ENCODE measurements at places on chromosomes 2 and 18.

GRCh38 chr2:226578879-226579278 is 220.7 kb downstream of the IRS1 start:
- no peak for DNase-seq

DNA sequence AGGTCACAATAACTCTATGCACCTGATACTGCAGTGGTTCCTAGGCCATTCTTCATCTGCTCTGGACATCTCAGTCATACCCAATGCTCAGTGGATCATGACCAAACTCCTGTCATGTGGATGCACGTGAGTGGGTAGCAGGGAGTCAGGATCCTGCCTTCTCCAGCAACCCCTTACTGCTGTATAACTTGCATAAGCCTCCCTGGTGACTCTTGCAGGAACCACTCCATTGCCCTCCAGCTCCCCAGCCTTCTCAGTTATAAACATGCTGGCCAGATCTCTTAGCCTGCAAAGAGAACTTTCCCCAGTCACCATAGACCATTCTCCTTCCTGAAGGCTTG is 98.6 kb upstream of the ZNF397 start:
- no peak for DNase-seq

GRCh38 chr2:3202926-3203325 is 174.7 kb downstream of the EIPR1 start:
- DNase-seq: no peak

- no peak for DNase-seq
Measured at GRCh38 chr18:56508370-56509036, 129.9 kb downstream of the TXNL1 start.

GRCh38 chr2:237482485-237482884 is 4.6 kb upstream of the MLPH start:
- DNase-seq: no peak

DNA sequence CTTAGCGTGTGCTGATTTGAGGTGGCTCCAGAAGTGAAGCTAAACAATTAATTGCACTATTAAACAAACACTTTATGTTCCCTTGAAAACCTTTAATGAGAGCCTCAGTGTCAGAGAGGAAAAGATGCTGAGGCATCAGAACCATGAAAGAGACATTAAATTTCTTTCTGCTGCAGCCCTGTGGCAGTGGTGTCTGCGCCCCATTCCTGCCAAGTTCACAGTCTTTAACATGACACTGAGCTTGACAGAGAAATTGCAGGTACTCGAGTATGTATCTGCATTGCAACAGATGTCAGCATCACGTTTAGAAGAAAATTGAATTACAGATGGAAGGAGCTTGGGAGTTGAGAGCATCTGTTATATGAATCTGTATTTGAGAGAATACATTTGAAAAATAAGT is 111.3 kb upstream of the CREB1 start:
- no peak for DNase-seq

DNA sequence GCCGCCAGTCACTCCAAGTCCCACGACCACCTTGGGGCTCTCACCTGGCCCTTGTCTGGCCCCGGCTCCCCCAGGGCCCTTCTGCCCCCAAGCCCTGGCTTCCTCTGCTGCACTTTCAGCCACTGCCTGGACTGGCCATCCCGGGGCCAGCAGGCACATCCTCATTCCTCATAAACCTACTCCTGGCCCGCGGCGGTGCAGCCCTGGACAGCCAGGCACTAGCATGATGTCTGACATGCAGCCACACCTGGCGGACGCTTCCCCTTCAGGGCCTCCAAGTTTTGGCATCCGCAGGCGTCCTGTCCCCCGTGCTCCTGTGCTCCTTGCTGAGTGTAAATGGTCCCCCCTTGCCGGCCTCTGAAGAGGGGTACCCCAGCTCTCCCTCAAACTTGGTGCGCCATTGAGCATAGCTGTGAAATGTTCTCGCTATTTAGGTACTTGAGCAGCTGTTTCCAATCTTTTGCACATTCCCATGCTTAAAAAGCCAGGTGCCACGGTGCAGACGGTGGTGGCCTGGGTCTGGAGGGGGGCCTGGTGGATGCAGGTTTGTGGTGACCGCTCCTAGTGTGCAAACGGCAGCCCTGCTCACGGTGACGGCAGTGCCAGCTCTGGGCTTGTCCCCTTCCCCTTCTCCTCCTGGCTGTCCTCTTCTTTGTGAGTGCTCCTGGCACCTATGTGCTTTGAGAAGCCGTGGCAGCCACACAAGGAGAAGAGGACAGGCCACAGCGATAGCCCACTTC is 123.8 kb downstream of the MBP start:
- no peak for DNase-seq

DNA sequence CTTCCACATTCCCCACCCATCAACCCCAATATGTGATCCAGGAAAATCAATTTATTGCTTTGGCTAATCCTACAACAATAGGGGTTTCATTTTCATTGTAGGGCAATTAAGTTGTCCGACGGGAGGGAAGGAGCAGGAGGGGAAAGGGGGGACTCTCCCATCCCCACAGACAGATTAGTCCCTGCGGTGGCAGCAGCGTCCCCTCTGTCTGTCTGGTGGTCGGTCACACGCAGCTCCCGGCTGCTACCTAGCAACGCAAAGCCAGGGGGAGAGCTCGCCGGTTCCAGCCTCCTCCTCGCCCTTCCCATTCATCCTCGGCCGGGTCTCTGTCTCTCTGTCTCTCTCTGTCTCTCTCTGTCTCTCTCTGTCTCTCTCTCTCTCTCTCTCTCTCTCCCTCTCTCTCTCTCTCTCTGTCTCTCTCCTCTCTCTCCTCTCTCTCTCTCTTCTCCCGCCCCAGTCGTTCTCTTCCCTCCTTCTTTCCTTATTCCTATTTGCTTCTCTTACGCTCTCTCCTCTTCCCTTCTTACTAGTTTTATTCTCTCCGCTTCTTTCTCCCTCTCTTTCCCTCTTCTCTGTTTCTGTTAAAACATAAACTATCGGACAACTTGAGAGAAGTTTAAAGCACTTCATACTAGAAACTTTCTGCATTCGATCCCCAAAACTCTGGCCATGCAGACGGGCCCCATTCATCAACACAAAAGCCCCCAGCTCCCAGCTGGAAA is 1.2 kb downstream of the LRP2 start:
- DNase-seq: no peak

GRCh38 chr18:2879889-2880288 is 33.1 kb downstream of the EMILIN2 start:
- no peak for DNase-seq

- DNase-seq: no peak
Measured at GRCh38 chr18:63472380-63472779, 4.4 kb upstream of the SERPINB5 start.

GRCh38 chr2:197152451-197153228 is 157.9 kb downstream of the ANKRD44 start:
- no peak for DNase-seq

- DNase-seq: no peak
Measured at GRCh38 chr18:68763083-68763482, 34.8 kb upstream of the CCDC102B start.

GRCh38 chr2:119315241-119315925 is 51.3 kb downstream of the C2orf76 start:
- no peak for DNase-seq

GRCh38 chr2:26619521-26619951 is 21.6 kb downstream of the CIB4 start:
- no peak for DNase-seq

- no peak for DNase-seq
Measured at GRCh38 chr2:64104933-64105332, 39.3 kb downstream of the PELI1 start.

GRCh38 chr2:172456002-172456401 is 28.6 kb downstream of the ITGA6 start:
- DNase-seq: no peak

DNA sequence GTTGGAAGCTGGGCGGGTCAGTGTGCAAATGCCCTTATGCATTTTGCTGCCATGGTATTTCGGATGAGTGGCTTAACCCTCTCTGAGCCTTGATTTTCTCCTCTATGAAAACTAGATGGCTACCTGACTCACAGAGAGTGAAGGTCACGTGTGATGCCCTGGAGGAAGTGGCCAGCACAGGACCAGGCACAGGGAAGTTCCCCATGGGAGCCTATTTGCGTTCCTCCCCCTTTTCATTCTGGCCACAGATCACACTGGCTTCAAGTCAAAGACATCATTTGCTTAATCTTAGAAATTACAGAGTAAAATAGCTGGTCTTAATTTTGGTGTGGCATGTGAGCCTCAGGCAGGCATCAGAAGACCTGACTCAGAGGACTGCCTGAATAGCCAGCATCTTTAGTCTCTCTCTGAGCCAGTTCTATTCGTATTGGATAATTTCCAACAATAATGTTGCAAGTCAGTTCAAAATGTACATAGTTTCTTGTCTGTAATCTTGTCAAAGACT is 57.6 kb upstream of the CD302 start:
- no peak for DNase-seq

DNA sequence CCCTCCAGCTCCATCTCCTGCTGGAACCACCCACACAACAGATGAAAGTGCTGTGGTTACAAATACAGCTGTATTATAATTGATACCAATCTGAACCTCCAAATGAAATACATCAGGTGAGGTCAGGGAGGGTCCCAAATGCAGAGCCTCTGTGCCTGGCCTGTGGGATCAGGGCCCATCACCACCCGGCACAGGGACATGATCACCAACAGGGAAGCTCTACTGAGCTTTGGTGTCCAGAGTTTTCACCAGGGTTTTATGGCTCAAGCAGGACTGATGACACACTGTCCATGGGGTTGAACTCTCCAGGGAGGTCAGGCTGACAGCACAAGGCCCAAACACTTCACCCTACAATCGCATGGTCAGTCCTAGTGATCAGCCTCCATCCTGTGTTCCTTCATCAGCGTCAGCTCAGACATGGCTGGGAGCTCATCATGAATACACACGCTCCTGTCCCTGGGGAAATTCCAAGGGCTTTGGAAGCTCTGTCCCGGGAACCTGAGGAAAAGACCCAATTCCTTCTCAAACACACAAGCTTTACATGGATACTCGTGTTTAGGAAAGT is 3.9 kb upstream of the PXDN start:
- DNase-seq: no peak

GRCh38 chr2:228827056-228827700 is 443.9 kb downstream of the PID1 start:
- DNase-seq: no peak

DNA sequence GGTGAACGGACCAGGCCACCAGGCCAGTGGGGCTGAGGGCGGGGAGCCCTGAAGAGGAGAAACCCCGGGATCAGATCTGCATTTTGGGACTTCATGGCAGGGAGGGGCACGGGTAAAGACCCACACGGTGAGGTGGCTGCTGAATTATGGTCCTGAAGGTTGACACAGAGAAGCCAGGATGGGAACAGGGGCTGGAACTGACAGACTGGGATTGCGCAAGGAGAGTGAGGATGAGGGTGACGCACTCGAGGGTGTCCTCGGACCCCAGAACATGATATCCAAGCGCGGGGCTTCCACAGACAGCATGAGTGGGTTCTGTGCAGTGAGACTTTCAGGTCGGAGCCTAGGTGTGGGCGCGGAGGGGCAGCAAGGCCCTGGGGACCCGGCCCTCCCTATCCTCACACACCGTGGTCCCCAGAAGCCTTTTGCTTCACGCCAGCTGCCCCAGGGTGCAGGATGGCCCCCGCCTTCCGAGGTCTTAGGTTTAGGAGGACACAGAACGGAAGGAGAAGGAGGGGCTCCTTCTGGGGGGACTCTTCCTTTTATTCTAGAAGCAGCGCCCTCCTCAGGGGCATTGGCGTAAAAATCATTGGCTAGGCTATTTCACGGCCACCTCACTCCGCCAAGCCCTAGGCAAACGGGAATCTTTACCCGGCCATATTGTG is 416.8 kb upstream of the HS6ST1 start:
- no peak for DNase-seq

DNA sequence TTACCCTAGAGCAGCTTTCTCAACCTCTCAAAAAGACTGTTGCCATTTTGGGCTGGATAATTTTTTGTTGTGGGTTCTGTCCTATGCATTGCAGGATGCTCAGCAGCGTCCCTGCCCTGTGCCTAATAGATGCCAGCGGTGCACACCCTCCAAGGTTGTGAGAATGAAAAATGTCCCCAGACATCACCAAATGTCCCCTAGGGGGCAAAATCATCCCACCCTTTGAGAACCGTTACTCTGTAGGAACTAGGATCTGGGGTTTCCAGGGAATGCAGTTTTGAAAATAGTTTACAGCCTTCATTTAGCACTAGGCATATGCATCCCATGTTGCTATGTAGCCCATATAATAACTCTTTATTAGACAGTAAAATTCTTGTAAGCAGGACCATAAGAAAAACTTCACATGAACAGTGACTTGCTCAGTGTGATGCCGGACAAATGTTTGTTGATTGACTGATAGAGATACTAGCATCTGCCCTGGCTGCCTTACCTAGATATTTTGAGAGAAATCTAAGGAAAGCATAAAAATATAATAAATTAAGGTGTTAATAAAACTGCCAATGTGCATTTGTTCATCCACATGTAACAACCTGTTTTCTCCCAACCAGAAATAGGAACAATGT is 79.2 kb upstream of the EPC2 start:
- DNase-seq: no peak

- DNase-seq: no peak
Measured at GRCh38 chr2:32342801-32343200, 14.0 kb upstream of the BIRC6 start.

Data from activated T-helper 1 cell treated with anti-CD3 and anti-CD28 coated beads, Interleukin-2, amount 50 U/mL, for 16 hours (primary cell).